ENCODE measurements at places on chromosomes 7 and 10.
A peak's percentile ranks its signal among the peaks of the same experiment; 100 is the strongest.

- DNase-seq = no peak
Measured at GRCh38 chr7:116229366-116229765, 19.0 kb downstream of the TES start.

- DNase-seq = no peak
Measured at GRCh38 chr7:94577357-94577756, 67.7 kb downstream of the CASD1 start.

- DNase-seq = no peak
Measured at GRCh38 chr7:46072722-46073121, 151.7 kb upstream of the IGFBP3 start.

DNA sequence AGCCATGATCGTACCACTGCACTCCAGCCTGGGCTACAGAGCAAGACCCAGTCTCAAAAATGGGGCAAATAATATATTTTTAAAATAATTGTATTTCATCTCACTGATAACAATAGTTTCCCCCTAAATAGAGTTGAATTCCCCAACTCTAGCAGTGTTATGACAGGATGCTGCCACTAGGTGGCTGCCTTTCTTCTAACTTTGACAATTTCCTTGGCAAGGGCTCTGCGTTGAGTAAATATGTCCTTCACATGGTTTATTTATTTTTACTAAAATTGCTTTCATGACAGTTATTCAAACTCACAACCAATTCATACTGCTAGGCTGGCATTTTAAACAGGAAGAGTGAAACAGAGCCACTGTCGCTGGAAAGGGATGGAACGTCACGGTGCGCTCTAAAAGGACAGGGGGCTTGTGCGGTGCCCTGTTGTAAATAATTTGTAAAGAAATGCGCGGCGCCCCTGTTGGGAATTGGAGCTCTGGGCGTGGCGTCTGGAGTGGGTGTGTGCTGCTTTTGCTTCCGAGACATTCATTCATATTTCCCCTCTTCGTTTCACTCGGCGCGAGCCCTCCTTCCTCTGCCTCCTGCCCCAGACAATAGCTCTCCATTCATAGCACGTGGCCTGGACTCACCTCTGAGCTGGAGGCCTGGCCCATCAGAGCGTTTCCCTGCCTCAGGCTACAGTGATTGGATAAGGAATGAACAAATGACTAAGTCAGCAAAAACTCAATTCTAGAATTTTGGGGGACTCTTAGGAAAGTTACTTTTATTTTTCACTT lies 20.5 kb upstream of the PITRM1 start:
- DNase-seq = peak; percentile 48

DNA sequence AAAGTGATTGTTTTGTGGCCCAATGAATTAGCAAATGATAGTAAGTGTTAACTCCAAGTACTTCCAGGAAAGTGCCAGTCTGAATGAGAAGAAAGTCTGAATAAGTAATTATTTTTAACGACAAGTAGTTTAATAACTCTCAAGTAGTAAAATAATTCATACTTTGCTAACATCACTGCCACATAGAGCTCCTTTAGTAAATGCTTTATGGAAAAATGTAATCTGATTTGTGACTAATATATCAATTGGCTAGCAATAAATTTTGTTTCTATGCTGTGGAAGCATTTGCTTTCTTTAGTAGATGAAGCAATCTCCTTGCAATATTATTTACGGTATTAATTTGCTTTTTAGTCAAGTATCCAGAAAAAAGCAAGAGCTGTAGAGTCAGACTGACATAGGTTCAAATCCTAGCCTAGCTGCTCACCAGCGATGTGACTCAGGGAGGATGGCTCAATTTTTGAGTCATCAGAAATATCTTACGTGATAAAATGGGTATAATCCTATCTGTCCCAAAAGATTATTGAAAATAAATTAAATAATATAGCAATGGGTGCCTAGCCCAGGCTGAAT lies 329.3 kb downstream of the FGFR2 start:
- no peak for DNase-seq

GRCh38 chr10:115118346-115118745 lies 25.2 kb downstream of the ATRNL1 start:
- DNase-seq = no peak

- no peak for DNase-seq
Measured at GRCh38 chr7:28626624-28627262, 214.4 kb downstream of the CREB5 start.

- no peak for DNase-seq
Measured at GRCh38 chr7:155987681-155988235, 175.5 kb upstream of the SHH start.

- no peak for DNase-seq
Measured at GRCh38 chr7:95907337-95907736, 135.0 kb downstream of the DYNC1I1 start.

GRCh38 chr10:4024516-4025245 lies 239.7 kb upstream of the KLF6 start:
- DNase-seq = no peak

- DNase-seq = no peak
Measured at GRCh38 chr7:2610898-2611297, 20.9 kb upstream of the TTYH3 start.

DNA sequence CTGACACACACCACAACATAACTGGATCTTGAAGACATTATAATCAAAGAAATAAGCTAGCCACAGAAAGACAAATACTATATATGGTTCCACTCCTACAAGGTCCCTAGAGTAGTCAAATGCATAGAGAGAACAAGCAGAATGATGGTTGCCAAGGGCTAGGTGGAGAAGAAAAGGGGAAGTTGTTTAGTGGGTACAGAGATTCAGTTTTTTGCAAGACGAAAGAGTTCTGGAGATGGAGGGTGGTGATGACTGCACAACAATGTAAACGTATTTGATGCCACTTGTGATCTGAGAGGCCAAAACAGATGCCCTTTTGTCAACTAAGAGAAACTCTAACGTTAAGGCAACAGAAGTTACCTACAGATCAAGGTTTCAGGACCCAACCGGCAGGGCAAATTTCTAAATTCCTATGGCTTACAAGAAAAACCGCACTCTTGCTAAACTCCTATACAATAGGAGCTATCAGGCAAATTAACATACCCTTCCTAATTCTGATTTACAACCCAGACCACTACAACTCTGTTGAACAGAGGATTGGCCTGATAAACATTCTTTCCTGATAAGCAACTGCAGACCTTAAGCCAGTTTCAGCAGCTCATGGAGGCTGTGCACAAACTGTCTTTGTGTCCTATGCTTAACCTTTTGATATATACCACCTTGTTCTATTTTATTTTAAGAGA lies 69.0 kb downstream of the FAM107B start:
- no peak for DNase-seq

DNA sequence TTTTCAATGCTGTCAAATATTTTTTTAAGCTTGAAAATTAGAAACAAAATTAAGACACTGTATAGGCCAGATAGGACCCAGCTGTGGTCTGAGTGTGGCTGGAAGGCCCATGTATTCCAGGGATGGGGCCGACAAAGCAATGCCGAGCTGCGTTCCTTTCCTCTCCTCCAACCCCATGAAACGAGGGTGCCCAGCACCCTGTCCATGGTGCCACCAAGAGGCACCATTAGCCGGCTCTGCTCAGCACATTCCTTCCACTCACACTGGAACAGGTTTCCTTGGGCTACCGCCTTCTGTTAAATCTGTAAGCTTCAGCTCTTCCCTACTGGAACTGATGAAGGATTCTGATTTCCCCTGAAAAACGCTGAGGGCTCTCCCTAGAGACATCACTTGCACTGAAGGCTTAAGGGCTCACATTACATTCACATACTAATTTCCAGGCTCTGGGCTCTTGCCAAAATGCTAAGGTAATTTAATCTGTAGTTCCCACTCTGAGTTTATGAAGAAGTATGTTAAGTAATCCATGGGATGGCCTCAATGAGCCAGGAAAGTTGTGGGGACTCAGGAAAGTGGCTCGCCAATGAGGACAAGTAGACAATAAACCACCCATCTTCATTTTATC lies 73.7 kb upstream of the CAMK2B start:
- DNase-seq = no peak

- no peak for DNase-seq
Measured at GRCh38 chr10:13769946-13770345, 183.2 kb downstream of the PRPF18 start.

DNA sequence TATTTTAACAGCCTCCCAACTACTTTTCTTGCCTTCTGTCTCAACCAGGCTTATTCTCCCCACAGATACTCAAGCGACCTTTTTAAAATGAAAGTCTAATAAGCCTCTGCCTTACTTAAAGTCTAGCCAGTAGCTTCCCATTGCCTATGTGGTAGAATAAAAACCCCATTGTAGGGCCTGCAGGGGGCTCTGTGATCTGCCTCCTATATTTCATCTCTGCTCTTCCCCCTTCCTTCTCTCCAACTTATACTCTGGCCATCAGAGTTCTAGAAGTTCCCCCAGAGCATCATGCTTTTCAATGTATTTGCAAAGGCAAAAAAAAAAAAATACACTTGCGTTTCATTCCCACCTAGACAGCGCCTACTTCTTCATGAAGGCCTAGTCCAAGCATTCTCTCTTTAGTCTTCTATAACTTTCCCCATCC lies 167.7 kb upstream of the ADO start:
- DNase-seq = peak; percentile 16

GRCh38 chr10:126252884-126253610 lies 135.2 kb downstream of the ADAM12 start:
- DNase-seq = no peak

GRCh38 chr7:45143616-45144015 lies 14.0 kb upstream of the RAMP3 start:
- no peak for DNase-seq

DNA sequence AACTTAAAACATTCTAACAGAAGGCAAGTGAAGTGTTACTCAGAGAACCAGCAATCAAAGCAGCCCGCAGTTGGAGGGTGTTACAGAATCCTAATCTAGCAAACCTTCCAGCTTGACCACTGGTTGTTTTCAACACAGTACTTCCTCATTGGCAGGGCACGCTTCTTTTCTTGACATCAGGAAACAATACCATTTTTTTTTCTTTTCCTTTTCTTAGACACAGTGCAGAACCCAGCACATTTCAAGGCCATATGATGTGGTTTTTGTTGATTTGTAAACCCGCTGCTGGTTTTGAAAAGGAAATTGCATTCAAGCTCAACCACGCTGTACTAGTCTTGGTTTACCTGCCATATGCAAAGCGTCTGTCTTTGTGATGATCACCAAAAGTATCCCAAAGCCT lies 33.4 kb downstream of the RHOBTB1 start:
- DNase-seq = no peak

GRCh38 chr7:77788327-77788902 lies 9.8 kb downstream of the TMEM60 start:
- no peak for DNase-seq

- no peak for DNase-seq
Measured at GRCh38 chr10:72174297-72174662, 41.5 kb upstream of the ANAPC16 start.

GRCh38 chr10:24448351-24448999 lies 239.5 kb downstream of the KIAA1217 start:
- no peak for DNase-seq

GRCh38 chr7:121887634-121888033 lies 14.7 kb downstream of the PTPRZ1 start:
- no peak for DNase-seq

DNA sequence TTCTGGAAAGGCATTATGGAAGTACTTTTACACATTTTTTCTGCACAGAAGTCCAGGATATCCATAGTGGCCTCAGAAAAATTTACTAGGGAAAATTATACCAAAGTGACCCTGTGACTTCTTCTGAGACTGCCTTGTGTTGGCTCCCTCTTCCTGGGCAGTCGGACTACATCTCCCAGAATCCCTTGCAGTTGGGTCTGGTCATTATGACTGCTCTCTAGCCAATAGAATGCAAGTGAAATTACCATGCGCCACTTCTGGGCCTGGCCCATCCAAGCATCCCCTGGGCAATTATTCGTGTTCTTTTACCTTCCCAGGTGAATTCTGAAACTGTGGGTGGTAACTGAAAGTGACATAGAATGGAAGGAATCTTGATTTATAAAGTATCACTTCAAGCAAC lies 430.9 kb downstream of the ACTR3B start:
- no peak for DNase-seq

- no peak for DNase-seq
Measured at GRCh38 chr7:15424468-15424867, 137.3 kb downstream of the AGMO start.

DNA sequence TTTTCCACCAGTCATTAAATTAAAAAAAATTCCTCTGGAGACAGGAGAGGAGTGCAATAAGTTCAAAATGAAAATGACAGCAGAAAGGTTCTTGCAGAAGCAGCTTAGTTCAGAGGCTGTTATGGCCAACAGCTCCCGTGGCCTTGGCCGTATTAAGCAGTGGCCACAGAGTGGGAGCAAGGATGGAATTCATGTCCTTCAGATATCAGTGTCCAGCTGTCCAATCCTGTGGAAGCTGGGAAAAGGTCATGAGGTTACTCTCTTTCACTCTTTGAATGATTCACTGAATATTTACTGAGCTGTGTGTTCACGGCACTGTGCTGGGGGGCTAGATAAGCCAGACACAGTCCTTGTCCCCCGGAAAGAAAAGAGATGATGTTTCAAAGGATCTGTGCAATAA lies 231.8 kb downstream of the BMPER start:
- no peak for DNase-seq

DNA sequence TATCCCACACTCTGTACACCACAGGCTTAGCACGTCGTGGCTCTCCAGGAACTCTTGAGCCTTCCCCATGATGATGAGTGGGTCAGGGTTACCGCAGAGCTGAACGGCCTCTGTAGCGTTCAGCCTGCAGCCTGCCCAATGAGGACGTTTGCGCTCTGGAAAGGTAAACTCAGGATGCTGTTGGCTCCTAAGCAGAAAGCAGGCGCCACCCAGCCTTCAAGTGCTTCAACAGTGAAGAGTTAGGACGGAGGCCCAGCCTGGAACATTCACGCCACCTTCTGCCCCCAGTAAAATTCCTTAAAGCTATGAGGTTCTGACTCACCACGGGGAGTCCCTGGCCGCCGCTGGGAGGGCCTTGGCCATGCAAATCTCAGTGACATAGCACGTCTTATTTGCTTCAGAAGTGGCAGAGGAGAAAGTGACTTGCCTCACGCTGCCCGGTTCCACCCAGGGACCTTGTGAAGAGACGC lies 161.5 kb upstream of the SH2B2 start:
- no peak for DNase-seq

DNA sequence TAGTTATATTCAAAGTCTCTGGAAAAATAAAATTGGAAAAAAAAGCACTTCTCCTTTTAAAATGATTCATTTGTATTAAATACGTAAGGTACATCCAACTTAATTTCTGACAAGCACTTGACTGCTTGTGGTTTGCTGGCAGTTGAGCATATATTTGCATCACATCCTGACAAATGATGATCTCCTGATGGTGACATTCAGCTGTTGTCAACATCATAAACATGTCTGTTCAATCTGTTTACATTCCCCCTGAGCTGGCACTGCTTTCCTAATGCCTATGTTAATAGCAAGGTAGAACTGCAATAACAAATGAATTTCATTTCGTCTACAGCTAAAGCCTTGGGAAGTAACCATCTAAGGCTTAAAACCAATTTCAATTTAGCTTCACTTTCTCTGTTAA lies 24.4 kb downstream of the TSPAN12 start:
- DNase-seq = no peak

DNA sequence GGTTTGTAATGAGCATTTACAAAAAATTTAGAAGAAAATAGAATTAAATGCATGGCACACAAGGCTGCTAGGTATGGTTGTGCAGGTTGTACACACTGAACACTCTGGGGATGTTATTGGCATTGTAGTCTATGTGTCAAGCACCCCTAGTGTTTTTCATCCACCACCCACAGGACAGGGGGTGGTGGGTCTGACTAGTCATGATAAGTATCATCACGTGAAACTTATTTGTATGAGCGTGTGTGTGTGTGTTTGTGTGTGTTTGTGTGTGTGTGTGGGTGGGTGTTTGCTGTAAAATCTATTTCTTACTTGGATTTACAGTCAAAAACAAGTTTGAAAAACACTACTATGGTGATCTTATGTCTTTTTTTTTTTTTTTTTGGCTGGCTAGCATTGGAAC lies 66.5 kb downstream of the MAP3K8 start:
- no peak for DNase-seq

- no peak for DNase-seq
Measured at GRCh38 chr7:75033064-75033463, 40.5 kb downstream of the RCC1L start.

Measured in CD4-positive, alpha-beta T cell treated with Interleukin-6 at 100 ng/mL for 8 hours (primary cell).